Bladder microvascular endothelial cell (primary cell): ENCODE measurements at places on chromosomes 2 and 18. TPM values are rescaled to one million over a fixed set of nuclear protein-coding genes. Genes with fewer than 3 reads are reported as not detected.

TRABD2A gene
- total RNA-seq: 0.32 and 0.38 TPM in 2 replicates

RIT2 gene
- not detected in 2 replicates for total RNA-seq

RPIA gene
- 21.0 and 22.7 TPM in 2 replicates for total RNA-seq

STEAP3 gene
- 2.9 and 8.6 TPM in 2 replicates for total RNA-seq

PROKR1 gene
- total RNA-seq: not detected in 2 replicates
